ENCODE measurements at places on chromosomes 12 and 14. TPM values are rescaled to one million over a fixed set of nuclear protein-coding genes. Genes with fewer than 3 reads are reported as not detected.

- DNase-seq, result no peak
Measured at GRCh38 chr14:61733972-61734371, 28.2 kb upstream of the SNAPC1 start.

DNA sequence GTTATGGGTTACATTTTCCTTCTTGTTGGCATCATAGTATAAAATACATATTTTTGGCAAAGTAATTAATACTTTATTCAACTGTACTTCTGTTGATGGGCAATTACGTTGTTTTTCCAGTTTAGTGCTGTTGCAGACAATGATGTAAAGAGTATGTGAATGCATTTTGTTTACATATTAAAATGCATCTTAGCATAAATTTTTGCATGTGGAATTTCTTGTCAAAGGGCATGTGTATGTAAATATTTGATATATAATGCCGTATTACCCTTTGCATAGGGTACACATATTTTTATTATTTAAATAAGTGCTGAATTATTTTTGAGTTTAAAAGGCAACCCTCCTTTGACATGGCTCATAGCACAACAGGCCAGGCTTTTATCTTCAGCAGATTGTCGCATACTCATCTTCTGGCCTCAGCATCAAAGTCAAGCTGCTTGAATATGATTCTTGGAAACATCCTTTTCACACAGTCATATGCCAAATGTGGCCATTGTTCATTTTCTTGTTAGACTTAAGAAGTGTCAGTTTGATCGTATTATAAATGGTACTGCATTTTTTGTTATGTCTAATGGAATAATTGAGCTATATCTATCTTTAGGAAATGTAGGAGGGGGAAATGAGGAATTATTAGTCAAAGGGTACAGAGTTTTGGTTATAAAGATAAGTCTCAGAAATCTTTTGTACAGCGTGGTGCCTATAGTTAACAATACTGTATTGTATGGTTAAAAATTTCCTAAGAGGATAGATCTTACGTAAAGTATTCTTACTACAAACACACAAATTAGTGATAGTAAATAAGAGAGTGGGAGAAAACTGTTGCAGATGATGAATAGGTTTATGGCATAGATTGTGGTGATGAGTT is 138.5 kb downstream of the FUT8 start:
- no peak for DNase-seq

DNA sequence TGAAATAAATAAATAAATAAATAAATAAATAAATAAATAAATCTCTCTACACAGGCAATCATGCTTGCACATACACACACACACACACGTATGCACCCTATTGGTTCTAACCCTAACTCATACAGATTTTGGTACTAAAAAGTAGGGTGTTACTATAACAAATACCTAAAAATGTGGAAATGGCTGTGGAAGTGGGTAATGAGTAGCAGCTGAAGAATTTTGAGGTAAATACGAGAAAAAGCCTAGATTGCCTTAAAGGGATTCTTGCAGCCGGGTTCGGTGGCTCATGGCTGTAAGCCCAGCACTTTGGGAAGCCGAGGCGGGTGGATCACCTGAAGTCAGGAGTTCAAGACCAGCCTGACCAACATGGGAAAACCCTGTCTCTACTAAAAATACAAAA is 15.7 kb upstream of the SLC2A3 start:
- no peak for DNase-seq

DNA sequence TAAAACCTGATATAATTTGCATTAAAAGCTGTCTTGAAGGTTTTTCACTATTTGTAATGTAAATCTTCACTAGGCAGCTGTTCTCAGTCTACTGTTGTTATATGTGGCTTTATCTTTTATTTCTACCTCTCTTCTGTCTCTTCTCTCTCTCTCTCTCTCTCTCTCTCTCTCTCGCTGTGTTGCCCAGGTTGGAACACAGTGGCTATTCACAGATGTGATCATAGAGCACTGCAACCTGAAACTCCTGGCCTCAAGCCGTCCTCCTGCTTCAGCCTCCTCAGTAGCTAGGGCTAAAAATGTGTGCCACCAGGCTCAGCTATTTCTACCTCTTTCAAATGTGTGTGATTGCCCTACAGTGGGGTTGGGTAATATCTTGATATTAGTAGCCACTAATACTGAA is 21.1 kb downstream of the FUT8 start:
- DNase-seq, result no peak

POLE2 gene
- 1.2 TPM for total RNA-seq

OAS2 gene
- total RNA-seq, result 18.6 TPM

HOXC5 gene
- total RNA-seq, result 3.9 TPM

Data from aorta (tissue), 5 donors.